ENCODE measurements at places on chromosomes 11 and 22. TPM values are rescaled to one million over a fixed set of nuclear protein-coding genes. Genes with fewer than 3 reads are reported as not detected.

GRCh38 chr22:44906248-44906936, 103.4 kb downstream of the PHF21B start:
- no peaks in the 10 kb centered on the region for H3K4me1 ChIP-seq
- no peaks in the 10 kb centered on the region for H3K27me3 ChIP-seq
- no peak overlapping the region for H3K4me3 ChIP-seq
- H3K27ac ChIP-seq = no peak overlapping the region

DNA sequence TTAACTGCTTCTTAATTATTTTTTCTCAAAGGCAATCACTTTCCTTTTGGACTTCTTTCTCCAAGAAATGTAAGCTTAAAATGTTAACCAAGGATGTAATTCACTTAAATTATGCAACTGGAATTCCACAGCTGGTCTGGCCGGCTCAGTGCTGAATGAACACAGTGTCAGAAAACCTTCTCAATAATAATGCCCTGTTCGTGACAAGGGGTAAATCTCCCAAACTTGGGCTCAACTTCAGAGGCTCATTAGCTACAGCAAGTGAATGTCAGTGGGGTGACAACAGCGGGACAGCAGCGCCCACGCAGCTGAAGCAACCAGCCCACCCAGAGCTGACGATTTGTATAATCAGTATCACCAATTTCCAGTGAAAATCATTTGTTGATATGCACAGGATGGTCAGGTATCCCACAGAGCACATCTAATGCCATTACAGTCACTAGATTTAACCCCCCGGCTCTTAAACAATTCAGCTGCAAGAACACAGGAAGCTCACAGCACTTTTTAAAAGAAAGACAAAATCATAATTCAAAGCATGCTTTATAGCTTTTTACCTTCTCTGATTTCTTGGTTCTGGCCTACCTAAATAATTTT, 704.8 kb downstream of the DLG2 start:
- peaks cover 9% of the 10 kb centered on the region for H3K4me1 ChIP-seq
- H3K4me3 ChIP-seq = no peak overlapping the region
- H3K27ac ChIP-seq = no peak overlapping the region

Gene KDM4D
- total RNA-seq = 1.4 TPM

Gene OR52N4
- not detected for total RNA-seq

- peaks cover 14% of the 10 kb centered on the region for H3K4me1 ChIP-seq
- no peaks in the 10 kb centered on the region for H3K36me3 ChIP-seq
- no peak overlapping the region for H3K27ac ChIP-seq
- H3K4me3 ChIP-seq = no peak overlapping the region
- H3K27me3 ChIP-seq = no peaks in the 10 kb centered on the region
- no peak for DNase-seq
Observed at GRCh38 chr11:71140206-71140919, 112.0 kb downstream of the SHANK2 start.
